ENCODE measurements at places on chromosomes 16 and 17. TPM values are rescaled to one million over a fixed set of nuclear protein-coding genes. Genes with fewer than 3 reads are reported as not detected.

GRCh38 chr17:29141514-29141876 lies 38.7 kb downstream of the MYO18A start:
- DNase-seq: no peak

Gene MYH2
- not detected for total RNA-seq

GRCh38 chr17:45428931-45429338 lies 3.7 kb downstream of the ARHGAP27 start:
- DNase-seq: no peak

GRCh38 chr16:30523768-30524574 lies 2.4 kb downstream of the ZNF768 start:
- no peak for DNase-seq

DNA sequence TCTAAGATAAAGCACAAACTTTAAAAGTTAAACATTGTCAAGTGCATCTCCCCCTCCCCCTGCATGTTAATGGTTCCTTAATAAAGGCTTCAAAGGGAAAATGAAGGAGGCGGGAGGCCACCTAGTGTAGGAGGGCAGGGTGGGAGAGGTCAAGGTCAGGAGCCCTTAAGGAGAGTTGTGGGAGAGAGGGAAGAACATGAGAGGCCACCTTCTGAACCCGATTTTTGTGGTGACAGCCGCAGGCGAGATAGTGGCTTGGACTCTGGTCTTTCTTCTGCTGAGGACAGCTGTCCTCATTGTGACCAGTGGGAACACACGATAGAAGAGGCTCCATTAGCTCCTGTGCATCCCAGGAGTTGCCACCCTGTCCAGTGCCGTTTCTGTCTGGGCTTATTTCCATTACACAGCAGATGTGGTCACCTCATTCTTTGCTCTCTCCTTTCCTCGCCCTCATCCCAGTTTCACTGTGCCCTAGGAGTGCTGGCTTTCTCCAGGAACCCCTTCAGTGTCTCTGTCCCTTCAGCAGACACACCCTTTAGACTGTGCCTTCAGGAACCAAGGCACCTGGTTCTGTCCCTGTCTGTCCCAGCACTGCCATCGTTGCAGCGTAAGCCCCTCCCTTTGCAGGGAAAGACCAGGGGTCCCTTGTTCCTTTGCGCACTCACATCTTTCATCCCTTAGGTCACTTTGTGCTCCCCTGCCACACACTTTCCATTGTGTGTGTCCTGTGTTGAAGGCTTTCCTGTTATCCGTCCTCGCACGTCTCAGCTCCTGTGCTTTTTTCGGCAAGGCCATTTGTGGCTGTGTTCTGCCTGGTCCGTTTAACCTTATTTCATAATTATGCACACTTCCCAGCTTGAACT lies 7.5 kb downstream of the SEC14L1 start:
- peak; percentile 64 for DNase-seq

Gene HBM
- total RNA-seq: not detected

Gene TNFSF13
- 0.20 TPM for total RNA-seq

DNA sequence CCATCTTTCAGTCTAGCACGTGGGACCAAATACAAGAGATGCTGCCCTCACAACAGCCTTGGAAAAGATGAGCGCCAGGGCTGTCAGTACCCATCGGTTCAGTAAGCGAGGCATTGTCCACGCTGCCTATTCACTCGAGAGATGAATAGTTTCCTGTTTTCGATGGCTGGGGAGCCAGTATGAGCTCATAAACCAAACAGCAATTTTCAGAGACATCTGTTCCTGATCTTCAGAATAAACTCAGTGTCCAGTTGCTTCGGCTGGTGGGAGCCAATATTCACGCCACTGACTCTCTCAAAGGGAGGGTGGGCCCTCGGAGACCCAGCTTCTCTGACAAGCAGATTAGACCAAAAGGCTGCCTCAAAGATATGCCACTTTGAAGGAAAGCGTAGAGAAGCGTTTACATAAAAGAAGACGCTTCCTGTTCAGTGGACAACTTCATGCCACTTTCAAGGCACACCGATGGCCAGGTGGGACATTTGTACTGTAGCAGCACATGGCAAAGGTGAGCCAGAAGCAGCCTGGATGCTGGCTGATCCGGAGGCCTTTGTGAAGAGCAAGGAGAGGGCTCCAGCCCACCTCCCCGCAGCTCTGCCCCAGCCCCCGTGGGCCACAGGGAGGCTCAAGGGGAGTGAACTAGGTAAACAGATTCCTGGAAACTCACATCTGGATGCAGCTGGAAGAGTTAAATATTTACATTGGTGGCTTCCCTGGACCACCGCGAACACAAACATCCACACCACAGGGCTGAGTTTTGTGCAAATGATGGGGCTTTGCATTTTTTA lies 6.0 kb downstream of the TIMM22 start:
- no peak for DNase-seq

Gene RGS9
- 5.5 TPM for total RNA-seq

Gene KCNH6
- not detected for total RNA-seq

GRCh38 chr16:85451641-85452363 lies 161.3 kb upstream of the GSE1 start:
- no peak for DNase-seq

- no peak for DNase-seq
Observed at GRCh38 chr16:30063278-30063892, 2.2 kb upstream of the ALDOA start.

DNA sequence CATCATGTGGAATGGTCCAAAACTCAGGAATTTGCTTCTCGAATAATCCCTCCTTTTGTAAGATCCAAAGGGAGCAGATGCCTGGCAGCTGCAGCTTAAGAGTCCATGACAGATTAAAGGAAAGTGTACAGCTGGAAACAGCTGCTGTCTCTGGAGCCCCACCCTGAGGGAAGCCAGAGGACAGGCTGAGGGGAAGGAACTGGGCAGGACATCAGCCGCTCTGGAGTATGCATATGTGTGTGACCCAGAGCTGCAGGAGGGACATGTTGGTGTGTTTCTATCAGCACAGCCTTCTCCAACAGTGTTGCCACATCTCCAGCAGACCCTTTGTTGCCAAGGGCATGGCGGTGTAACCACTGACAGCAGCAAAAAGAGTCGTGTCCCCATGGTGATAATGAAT lies 46.2 kb downstream of the CYB561 start:
- DNase-seq: no peak

Gene ZSCAN10
- total RNA-seq: not detected

GRCh38 chr17:46023783-46024388 lies 24.8 kb downstream of the STH start:
- DNase-seq: no peak

DNA sequence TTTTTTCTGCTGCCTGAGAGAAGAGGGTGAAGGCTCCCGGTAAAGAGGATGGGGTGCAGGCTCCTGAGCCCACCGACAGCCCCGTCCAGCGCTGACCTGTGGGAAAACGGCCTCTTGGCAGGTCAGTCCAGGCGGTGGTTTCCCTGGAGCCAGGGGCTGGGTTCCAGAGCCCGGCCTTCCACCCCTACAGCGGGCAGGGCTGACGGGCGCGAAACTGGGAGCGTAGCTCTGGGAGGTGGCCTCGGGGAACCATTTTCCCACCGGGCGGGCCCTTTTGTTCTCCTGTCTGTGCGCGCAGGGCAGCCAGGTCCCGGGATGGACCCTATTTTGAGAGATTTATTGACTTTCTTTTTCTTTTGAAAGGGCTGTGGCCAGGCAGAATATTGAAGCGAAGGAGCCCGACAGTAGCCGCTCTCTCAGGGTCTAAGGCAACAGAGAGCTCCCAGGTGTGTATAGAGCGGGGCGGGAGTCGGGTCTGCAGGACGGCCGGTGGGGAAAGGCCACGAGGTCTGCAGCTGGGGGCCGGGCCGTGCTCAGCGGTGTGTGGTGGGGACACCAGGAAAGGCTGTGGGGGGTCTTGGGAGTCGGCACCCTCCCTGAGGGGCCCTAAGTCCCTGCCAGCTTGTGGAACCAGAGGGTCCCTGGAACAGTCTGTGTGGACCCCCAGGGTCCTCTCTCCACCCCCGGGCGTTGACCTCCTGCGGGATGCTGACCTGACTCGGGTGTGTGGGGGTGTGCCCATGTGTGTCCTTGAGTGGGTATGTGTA lies 32.3 kb downstream of the METRNL start:
- no peak for DNase-seq

DNA sequence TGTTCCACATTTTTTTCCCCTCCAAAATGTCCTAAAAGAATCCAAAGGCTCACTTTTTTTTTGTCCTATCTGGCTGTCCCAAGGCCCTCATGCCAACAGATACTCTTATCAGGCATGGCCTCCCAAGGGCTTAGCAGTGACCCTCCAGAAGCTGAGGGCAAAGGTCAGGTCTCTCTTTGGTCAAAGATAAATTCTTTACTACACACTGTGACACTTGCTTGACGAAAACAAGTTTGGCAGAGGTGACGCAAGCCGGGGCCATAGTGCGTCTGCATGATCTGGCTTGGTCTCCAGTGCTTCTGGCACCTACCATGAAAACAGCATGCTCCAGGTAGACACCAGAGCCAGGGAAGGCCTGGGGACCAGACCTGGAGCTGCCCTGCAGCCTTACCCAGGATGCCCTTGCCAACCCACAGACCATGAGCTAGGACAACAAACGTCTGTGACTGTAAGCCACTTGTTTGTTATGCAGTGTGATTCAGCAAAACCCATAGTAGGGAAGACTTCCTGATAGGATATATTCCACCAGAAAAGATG lies 48.5 kb upstream of the IRF8 start:
- peak; percentile 94 for DNase-seq

Gene NR1D1
- 11.3 TPM for total RNA-seq

- no peak for DNase-seq
Observed at GRCh38 chr16:1048442-1049112, 24.0 kb upstream of the SSTR5 start.

DNA sequence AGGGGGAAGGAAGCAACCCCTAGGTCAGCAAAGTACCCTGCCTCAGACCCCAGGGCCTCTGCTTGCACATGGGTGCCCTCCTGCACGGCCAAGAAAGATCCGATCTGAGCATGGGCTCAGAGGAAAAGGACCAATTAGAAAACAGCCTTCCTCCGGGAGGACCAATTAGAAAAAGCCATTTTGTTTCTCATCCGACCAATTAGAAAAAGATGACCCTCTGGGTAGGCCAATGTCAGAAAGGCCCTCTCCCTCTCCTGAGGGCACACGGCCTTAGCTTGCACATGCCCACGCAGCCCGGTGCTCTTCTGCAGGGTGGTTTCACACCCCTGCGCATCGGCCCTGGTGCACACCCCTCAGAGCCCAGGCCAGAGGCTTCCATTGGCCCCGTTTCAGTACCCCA lies 5.1 kb upstream of the CISD3 start:
- DNase-seq: no peak

Gene TBC1D3B
- total RNA-seq: 12.5 TPM

GRCh38 chr16:74029115-74029792 lies 267.4 kb upstream of the PSMD7 start:
- DNase-seq: no peak

- DNase-seq: no peak
Observed at GRCh38 chr17:78599419-78599818, 22.2 kb upstream of the DNAH17 start.

- DNase-seq: no peak
Observed at GRCh38 chr17:319266-319665, 33.3 kb downstream of the RPH3AL start.

GRCh38 chr17:58310511-58311428 lies 17.8 kb downstream of the TSPOAP1 start:
- DNase-seq: no peak

DNA sequence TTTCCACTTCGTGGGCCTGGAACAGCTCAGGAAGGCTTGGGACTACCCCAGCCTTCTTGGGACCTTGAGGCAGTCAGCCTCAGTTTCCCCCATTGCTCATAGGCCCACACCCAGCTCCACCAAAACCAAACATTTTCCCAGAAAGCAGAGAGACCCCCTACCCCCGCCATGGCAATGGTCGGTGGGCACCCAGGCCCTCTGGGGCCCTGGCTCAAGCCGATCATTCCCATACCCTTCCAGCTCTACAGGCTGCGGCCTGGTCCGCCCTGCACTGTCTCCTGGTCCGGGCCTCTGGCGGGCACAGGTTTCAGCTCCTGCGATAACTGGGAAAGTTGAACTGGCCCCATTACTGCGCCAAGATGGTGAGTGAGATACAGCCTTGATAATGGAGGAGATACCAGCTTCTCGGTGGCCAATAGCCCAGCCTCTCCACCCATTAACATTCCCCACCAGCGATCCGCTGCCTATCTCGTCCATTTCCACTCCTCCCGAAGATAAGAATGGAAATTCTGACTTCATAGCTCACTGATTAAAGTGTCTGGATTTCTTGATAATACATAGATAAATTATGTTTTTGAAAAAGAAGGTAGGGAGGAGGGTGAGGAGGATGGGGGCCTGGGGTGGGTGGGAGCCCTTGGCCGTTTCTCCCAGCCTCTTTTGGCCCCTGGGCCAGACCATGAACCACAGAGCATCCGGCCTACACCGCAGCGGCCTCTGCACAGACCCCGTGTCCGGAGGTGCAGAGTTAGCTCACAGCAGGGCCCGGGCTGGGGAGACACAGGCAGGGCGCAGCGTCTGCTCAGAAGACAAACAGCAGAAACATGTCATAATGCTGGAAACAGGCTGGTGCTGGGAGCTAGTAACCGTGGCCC lies 11.6 kb downstream of the ZFPM1 start:
- peak; percentile 65 for DNase-seq

Gene ZBTB4
- total RNA-seq: 16.5 TPM

- peak; percentile 38 for DNase-seq
Observed at GRCh38 chr16:19948186-19949104, 63.8 kb upstream of the GPRC5B start.

DNA sequence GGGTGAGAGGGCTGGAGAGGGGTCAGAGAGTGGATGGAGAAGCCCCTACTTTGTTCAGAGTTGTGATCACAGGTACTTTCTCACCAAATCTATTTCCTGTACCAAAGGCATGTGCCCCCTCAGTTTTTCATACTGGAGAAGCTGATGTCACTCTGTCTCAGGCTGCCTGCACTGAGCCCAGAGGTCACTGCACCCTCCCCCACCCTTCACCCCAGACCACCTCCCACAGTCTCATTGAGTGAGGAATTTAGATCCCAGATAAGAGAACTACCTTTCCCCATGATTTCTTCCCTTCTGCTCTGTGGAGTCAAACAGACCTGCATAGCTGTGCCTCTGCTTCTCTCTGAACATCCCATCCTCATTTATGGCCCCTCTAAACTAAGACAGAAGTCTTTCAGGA lies 140.0 kb upstream of the IRX6 start:
- no peak for DNase-seq

GRCh38 chr17:6505425-6506142 lies 50.8 kb downstream of the PITPNM3 start:
- no peak for DNase-seq

DNA sequence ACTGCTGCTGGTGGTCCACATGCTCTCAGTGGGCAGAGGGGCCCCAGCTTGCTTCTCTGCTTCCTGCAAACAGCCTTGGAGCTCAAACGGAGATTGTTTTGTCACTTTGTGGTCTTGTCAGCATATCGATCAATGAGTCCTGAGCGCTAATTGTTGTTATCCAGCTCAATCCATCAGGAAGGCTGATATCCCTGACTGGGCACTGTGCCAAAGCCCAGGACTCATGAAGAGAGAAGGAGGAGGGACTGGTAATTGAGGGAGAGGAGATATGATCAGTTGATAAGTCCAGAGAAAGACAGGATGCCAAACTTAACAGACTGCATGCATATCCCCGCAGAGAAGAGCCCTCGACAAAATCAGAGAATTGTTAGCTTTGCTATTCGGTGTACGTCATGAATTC lies 58.6 kb upstream of the DNAH9 start:
- no peak for DNase-seq

Gene KRTAP9-1
- not detected for total RNA-seq

Measured in Caco-2 (cell line).